ENCODE measurements at places on chromosomes 3 and 15.

- DNase-seq = no peak
Measured at GRCh38 chr15:82971218-82971984, 14.6 kb upstream of the RAMAC start.

DNA sequence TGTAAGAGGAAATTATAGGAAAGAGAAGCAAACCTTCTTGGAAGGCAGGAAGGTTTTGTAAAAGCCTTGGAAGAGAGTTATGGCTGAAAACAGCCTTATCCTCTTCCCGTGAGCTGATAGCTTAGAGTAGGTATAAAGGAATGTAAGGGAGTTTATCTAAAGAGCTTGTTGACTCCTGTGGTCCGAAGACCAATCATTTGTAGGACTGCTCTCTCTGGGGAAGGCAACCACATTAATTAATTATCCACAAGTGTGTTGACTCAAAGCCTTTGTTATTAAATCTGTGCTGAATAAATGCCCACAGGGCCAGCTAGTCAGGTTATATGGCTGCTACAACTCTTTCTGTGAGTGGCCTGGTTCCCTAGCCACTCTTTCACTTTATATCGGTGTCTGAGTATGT lies 452.1 kb upstream of the RASGRP1 start:
- no peak for DNase-seq

DNA sequence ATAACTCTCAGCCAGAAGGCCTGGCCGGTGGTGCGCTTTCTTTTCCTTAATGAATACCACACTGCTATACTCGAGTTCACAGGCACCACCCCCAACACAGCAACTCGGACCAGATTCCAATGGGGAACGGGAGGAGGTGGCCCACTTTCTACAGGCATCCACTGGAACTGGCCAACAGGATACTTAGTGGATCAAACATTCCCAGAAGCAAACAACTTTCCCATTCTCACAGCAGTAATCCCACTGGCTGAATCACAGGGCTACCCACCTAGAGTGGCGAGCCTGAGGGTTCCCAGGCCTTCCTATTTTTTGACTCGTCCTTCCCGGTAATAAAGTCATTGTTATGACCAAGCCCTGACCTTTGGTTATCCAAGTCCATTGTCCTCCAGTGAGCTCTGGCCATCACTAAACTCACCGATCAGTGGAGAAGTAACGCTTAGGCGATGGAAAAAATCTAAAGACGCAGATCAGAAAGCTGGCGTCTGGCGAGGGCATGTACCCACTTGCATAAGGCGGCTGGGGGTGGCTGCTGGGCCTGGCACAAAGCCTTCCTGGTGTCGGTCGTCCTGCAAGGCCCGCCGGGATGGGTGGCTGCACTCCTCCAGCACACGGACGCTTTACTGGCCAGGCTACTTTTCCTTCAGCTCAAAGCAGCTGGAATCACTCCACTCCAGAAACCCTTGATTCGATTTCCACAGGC lies 1.2 kb downstream of the EOGT start:
- peak; percentile 62 for DNase-seq

DNA sequence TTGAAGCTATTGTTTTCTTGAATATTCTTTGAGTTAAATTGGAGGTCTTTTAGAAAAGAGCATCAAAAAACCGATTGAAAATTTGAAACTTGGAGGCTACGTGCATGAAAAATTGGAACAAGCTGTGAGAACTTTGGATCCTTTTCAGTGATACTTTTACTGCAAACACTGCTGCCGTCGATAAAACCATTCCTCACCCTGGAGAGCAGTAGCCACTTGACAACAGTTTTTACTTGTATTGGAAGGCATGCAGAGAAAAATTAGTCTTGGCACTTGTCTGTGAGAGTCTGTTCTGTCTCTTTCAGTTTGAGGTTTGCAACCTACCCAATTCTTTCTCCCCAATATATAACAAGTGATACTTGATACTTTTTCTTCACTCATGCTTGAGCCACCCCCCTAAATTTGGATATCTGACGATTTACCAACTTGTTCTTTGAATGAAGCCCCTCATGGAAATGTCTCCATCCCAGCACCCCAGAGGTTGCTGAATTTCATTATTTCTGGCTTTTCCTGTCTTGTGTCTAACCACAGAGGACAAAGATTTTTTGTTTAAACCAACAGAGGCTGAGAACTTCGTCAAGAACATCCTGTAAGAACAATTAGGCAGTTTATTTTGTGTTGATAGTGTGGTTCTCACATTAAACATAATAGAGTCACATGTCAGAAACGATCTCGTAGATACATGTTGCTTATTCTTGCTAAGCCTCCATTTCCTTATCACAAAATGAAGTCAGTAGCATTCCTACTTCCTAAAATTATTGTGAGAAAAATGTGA lies 307.3 kb upstream of the PLSCR5 start:
- DNase-seq = no peak

DNA sequence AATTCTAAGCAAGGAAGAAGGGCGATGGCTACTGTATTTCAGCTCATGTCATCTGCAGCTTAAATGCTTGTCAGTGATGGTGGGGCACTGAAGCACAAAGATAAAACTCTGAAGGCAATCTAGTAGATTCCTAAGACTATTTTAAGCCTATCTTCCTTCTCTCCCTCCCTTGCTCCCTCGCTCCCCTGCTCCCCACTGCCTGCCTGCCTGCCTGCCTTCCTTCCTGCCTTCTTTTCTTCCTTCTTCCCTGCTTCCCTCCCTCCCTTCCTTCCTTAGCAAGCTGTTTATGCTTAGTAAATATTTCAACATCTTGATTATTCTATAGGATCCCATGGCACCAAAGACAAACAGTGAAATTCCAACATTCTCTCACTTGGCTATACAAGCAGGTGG lies 99.6 kb downstream of the OXSM start:
- DNase-seq = no peak

DNA sequence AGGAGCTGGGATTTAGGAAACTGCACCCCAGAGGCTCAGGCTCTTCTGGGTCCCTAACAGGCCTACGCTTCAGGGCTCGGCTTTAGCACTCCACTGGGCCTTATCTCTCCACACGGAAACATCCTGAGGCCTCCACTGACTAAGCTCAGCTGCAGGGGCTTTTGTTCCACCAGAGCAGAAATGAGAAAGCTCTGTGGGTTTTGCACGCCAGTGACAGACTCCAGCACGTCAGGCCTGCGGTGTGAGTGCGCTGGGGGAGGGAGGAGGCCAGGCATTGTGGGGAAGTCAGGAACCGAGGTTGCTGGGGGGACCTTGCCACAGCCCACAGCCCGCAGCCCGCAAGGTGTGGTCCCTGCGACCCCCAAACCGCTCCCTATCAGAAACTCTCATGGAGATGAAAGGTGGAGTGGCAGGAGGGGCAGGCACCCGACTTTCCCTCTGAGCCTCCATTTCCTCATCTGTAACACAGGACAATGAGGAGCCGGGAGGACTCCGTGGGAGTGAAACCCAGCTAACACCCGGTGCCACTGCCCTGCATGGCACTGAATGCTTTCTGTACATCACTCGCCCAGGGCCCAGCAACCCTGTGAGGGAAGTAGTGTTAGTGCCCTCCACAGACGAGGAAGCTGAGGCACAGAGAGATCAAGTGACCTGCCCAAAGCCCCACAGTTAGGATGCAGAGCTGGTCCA lies 106.5 kb downstream of the TPRA1 start:
- DNase-seq = no peak

GRCh38 chr15:37882640-37883039 lies 51.8 kb upstream of the TMCO5A start:
- no peak for DNase-seq

GRCh38 chr3:32626631-32627030 lies 56.0 kb upstream of the DYNC1LI1 start:
- no peak for DNase-seq

GRCh38 chr3:193996221-193996620 lies 139.7 kb upstream of the HES1 start:
- DNase-seq = no peak

DNA sequence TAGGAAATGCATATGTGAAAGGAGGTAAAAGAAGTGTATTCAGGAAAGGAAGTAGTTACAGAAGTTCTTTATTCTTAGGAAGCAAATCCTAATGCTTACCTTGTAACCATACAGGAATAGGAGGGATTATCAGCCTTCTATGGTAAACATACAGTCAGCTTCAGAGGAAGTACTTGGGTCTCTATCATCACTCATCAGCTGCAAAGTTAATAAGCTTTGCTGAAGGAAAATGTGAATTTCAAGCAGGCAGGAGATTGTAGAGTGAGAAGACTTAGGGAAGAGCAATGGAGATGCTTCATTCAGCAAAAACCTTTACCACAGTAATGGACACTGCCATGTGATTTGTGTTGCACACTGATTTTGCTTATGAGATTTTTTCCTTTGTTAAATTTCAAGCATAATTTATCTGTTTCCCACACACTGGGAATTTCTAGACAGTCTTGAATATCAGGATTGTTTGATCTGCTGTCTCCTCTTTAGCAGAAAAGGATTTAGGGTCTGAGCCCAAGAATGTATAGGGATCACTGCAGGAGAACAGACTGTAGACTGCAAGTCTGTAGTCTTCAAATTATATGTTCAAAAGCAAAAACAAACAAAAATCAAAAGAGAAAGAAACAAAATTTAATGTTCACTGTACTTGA lies 150.8 kb downstream of the ZNF609 start:
- no peak for DNase-seq

DNA sequence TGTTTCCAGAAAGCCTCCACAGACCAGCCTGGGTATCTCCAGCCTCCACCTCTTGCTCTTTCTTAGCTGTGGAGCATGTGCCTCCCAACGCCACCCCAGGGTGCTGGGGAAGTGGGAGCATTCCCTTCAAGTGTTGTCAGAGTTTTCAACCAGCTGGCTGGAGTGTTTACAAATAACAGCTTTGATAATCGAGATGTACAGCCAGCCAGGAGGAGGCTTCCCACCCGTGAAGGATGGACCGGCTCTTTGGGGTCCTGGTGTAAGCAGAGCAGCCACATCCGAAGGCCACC lies 8.5 kb upstream of the OXTR start:
- peak; percentile 8 for DNase-seq

DNA sequence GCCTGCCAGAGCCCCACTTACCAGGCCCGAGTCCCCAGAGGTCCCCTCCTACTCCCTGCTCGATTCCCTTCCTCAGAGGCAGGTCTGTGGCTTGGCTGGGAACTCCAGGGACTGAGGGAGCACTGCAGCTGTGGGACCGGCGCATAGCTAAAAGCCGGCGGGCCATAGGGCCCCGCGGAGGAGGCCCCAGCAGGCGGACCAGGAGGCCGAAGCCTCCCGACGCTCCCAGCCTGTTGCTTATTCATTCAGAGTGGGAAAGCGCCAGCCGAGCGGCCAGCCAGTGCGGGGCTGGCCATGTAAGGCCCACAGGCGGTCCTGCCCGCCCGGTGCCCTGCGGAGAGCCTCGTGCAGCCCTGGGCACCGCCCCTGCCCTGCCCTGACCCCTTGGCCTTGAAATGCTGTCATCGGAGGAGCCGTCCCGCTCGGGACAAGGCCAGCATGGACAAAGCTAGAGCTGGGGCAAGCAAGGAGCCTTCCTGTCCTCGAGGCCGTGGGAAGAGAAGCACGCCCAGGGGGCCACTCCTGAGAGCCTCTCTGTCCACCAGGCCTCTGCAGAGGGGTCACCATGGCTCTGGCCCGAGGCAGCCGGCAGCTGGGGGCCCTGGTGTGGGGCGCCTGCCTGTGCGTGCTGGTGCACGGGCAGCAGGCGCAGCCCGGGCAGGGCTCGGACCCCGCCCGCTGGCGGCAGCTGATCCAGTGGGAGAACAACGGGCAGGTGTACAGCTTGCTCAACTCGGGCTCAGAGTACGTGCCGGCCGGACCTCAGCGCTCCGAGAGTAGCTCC lies at the start of gene LOXL1:
Gene LOXL1 (plus strand): TSS at position 244 of the 784 bp plus-strand sequence. CDS start 322 bp downstream, at position 566.
- peak; percentile 61 for DNase-seq

DNA sequence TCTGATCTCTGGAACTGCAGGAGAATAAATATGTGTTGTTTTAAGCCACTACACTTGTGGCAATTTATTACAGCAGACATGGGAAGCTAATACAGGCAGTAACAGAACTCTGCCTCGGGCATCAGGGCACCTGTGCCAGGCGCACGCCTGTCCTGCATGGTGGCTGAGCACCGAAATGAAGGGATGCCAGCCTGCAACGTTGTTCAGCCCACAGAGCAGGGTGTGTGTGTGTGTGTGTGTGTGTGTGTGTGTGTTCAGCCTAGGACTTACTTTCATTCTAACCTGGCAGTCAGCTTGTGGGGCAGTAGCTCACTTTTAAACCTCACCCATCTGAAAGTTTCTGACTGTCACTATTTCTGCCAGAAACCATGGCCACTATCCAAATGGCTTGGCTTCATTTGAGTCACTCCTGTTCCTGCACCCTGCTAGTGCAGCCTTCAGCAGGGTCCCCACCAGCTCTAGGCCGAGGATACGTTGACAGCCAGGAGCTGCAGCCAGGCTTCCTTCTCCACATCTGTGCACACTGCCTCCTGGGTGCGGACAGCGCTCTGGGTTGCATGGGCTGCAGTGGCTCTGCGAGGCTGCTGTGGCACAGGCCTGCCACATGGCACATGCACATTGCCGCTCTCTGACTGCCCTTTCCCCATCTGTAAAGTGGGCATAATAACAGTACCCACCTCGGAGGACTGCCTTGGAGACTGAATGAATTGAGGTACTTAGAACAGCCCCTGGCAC lies 4.5 kb downstream of the UROC1 start:
- no peak for DNase-seq

DNA sequence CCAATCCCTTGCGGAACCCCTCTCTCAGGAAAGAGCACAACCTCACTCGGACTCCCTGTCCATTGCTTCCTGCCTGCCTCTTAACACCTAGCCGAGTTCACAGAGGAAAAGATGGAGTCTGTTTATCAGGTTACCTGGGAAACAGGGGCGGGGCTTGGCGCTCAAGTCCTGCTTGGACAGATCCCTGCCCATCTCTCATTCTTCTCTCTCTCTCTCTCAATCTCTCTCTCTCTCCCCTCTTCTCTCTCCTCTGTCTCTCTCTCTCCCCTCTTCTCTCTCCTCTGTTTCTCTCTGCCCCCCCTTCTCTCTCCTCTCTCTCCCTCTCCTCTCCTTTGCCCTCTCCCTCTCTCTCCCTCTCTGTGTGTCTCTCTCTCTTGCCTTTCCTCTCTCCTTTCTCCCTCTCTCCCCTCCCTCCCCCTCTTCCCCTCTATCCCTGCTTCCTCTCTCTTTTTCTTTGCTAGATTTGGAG lies at the start of gene EFHB:
Gene EFHB (minus strand): TSS at position 120 of the 469 bp plus-strand sequence. CDS start 199 bp downstream, outside the sequence.
- peak; percentile 33 for DNase-seq

DNA sequence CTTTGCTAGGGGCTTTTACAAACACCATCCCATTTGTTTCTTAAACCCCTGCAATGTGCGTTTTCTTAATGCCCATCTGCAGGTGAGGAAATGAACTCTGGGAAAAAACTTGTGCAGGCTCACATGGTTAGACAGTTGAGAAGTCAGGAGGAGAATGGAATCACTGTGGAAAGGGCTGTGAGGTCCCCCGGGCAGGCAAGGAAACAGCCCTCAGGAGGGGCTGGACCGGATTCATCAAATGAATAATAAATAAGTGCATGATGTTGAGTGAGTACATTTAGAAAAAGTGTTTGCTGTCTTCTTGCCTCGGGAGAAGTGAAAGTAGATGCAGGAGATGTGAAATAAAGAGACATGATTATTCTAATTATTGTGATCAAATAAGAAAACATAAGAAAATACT lies 76.6 kb downstream of the PGPEP1L start:
- DNase-seq = no peak

DNA sequence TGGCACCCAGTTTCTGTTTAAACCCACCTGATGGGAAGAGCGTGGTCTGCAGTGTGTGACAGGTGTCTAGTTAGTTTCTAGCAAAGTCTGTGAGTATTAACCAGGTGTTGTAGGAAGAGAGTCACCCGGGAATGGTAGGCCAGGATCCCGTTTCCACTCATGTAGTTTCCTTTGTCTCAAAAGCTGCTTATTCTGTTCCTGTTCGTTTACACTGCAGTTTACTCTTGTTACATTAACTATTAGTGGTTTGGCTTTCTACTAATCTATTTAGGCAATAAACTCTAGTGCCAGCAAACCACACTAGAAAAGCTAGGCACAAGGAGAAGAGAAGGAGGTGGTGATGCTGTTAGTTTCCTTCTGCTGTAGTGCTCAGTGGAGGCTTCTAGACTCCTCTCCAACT lies 32.7 kb downstream of the WDR76 start:
- DNase-seq = no peak

Data from D341Med (cell line).